Stimulated activated CD8-positive, alpha-beta memory T cell treated with anti-CD3 and anti-CD28 coated beads, Interleukin-15, amount 100 ng/mL, for 24 hours (primary cell): ENCODE measurements at places on chromosomes 2 and 18.

DNA sequence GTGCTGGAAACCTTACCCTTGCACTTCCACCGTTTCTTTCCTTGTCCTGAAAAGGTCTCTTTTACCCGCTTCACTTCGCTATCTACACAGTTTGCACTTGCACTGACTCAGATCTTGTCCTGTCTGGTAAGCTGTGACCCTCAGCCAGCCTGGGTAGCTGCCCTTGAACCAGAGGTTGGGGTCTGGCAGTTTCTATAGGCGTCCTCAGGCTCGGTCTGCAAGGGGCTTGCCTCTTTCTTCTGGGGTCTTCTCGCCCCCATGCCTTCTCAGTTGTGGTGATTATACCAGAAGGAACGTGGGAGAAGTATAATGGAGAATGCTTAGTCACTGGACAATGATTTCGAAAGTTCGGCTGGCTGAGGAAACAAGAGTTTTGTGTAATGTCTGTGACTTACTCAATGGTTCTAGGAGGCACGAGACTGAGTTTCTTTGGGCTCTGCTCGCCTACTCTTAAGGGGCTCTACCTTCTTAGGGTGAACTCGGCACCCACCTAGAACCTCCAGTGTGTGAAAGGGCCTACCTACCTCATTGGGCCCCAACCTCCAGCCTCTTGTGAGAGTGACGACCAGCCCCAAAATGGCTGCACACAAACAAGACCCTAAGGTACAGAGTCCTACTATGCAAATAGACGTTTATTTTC, 6.9 kb upstream of the STAT1 start:
- no peak for DNase-seq

- DNase-seq = no peak
Measured at GRCh38 chr2:80255918-80256781, 48.4 kb downstream of the LRRTM1 start.

DNA sequence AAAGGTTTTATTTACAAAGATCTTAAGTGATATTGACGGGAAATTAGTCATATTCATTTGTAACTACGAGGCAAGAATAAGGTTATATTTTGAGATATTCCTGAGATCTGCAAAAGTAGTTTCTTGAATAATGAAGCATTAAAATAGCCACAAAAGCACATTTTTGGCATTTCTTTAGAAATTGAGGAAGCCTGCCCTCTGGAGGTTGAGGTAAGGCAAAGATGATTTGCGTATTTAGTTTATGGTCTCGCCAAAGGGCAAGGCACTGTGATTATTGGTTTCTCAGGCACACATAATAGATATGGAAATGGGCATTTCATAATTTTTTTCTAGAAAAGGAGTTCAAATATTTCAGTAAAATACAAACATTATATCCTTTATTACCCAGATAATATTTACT, 143.7 kb upstream of the RPRM start:
- no peak for DNase-seq

DNA sequence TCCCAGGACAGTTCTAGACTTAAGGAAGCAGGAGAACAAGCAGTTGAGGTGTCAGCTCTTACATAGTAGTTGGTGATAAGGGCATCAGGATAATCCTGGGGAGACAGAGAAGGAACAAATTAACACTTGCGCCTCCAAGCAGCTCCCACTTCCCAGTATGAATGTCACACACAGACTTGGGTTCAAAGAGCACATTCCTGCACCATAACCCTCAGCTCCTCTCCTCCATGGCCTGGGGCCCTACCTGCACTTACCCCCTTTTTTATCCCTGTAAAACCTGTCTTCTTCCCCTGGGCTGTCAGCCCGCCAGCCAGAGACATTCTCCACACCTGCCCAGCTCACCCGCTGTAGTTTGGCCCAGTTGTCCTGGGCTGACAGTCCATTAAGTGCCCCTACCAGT, 3.9 kb upstream of the UCN start:
- DNase-seq = no peak
